GM20000 (cell line): ENCODE measurements at places on chromosomes 12 and 14.

DNA sequence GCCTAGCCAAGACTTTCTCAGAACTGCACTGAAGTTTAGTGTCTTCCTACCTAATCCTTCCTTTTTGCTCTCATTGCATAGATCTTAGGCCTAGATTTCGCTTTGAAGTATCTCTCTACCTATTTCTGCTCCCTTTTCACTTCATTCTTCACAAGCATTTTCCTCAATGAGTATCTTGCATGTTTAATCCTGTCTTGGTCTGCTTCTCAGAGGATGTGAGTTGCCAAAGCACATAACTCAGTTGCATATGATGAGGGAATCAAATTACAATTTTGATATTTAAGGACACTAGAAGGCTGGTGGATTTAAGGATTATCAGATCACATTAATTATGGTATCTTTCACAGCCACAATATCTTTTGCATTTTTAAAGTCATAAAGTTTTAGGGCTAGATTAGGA is 195.5 kb upstream of the DAAM1 start:
- DNase-seq = no peak

GRCh38 chr12:109926016-109926415 is 25.9 kb downstream of the TCHP start:
- DNase-seq = no peak

DNA sequence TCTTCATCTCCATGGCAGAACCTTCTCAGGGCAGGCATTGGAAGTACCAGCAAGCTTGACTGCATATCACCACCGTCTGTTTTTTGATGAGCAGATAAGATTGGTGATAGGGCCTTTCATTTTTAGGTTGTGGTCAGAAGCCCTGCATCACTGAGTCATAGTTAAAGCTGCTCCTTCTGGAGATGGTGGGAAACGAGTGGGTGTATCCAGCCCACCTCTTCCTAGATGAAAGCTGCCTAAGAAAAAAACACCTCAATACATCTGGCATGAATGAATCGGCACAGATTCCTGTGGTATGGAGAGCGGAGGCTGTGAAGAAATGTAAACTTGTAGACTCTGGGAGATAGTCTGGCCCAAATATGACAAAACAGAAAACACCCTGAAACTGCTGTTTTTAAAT is 248.7 kb upstream of the EGLN3 start:
- no peak for DNase-seq

- DNase-seq = no peak
These were observed 670.3 kb upstream of the TBX3 start for GRCh38 chr12:115354007-115354890.

GRCh38 chr14:102826161-102826560 is 48.9 kb downstream of the TRAF3 start:
- DNase-seq = no peak

GRCh38 chr14:87082917-87083316 is 910.1 kb downstream of the GALC start:
- no peak for DNase-seq

DNA sequence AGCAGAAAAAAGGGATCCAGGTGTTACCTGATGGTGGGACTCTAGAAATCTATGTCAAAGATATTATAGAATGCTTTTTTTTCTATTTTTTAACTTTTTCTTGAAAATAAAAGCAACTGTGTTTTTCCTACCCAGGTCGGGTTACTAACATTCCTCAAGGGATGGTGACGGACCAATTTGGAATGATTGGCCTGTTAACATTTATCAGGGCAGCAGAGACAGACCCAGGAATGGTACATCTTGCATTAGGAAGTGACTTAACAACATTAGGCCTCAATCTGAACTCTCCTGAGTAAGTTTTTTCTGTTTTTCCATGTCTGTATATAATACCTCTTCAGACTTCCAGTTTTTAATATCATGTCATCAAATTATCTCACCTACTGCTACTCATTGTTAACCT is 27.6 kb upstream of the KCNMB4 start:
- DNase-seq = no peak

GRCh38 chr12:80710727-80711449 is 3.5 kb downstream of the MYF6 start:
- DNase-seq = no peak

- no peak for DNase-seq
These were observed 467.3 kb downstream of the NRXN3 start for GRCh38 chr14:78637489-78637888.

DNA sequence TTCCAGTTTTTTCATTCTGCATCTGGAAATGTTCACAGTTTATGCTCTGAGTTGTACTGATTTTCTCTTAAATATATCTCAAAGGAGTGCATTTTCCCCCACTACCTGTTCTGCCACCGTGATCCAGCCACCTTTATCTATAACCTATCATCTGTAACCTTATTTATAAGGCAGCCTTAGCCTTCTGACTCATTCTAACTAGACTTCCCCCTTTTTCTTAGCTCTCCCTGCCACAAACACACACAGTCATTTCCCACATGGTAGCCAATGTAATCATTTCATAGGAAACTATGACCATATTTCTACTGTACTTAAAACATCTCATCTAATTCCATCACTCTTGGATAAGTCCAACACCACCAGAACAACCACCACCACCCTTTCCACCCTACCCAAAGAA is 10.8 kb upstream of the GYS2 start:
- no peak for DNase-seq

- DNase-seq = peak; percentile 72
These were observed 101.1 kb upstream of the BCL2L14 start for GRCh38 chr12:11969437-11970154.

GRCh38 chr14:80304125-80304766 is 92.9 kb upstream of the DIO2 start:
- DNase-seq = no peak

- DNase-seq = no peak
These were observed 9.0 kb upstream of the KRT71 start for GRCh38 chr12:52561880-52562449.

GRCh38 chr12:39427360-39427808 is 15.5 kb downstream of the KIF21A start:
- DNase-seq = no peak

- no peak for DNase-seq
These were observed 147.4 kb downstream of the AKAP6 start for GRCh38 chr14:32476532-32476931.

DNA sequence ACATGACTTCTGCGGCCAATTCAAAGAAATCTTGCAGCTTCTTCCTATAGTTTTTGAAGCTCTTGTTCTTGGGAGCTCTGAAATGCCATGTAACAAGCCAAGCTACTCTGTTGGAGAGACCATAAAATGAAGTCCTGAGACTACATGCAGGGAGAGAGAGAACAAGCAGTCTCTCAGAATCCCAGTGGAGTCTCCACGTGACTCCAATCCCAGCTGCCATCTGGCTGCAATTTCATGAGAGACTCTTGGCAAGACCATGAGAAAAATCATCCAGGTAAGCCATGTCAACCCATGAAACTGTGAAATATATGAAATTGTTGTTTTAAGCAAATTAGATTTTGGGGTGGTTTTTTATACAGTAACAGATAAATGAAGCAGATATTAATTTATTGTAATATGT is 54.4 kb downstream of the KLRG1 start:
- DNase-seq = no peak

DNA sequence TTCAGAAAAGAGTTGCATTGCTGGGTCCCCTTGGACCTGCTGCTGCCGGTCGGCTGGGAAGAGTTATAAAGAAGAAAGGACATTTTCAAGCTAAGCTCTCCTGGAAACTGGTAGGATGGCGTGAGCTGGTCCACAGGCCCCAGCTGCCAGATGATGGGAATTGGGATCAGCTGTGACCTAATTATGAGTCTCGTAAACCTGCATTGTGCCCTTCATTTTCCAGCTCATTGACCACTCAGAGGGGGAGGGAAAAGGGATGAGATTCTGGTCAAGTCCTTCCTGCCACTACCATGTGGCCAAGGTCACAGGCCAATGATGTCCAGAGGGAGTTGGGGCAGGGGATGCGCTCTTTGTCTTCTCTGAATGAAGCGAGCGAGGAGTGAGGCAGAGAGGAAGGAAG is 320.9 kb downstream of the NRXN3 start:
- no peak for DNase-seq

DNA sequence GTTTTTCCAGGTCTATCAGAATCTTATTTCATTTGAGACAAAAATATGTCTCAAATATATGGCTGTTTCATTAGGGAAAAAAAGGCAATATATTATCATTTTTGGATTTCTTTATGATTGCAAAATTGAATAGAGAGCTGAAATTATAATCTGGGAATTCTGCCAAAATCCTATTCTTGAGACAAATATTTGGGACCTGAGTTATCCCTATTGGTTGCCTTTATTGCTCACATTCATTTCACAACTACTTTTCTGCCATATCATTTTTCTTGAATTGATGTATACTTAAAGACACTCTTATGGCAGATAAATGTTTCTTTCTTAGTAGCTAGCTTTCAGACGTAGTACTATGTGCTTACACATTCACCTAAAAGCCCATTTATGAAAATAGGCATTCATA is 241.6 kb upstream of the NOVA1 start:
- no peak for DNase-seq

GRCh38 chr14:31543969-31544799 is 17.0 kb upstream of the NUBPL start:
- no peak for DNase-seq

DNA sequence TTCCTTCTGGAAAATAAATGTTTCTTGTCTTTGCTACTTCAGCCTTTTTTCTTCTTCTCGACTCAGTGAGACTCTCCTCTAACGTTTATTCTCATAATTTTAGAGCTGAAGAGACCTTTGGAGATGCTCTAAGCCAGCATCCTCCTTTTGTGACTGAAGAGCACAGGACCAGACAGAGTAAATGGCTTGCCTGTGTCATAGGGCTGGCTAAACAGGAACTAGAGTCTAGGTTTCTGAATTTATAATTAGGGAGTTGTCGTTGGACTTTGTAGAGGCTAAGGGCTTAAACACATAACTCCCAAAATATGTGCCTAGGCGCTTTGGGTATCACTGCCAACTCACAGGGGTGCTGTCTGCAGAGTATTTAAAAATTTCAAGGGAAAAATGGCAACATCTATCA is 98.5 kb downstream of the FGD4 start:
- DNase-seq = no peak

GRCh38 chr12:47876440-47876960 is 28.3 kb downstream of the VDR start:
- DNase-seq = no peak

GRCh38 chr12:70812136-70812535 is 108.4 kb downstream of the PTPRR start:
- no peak for DNase-seq

DNA sequence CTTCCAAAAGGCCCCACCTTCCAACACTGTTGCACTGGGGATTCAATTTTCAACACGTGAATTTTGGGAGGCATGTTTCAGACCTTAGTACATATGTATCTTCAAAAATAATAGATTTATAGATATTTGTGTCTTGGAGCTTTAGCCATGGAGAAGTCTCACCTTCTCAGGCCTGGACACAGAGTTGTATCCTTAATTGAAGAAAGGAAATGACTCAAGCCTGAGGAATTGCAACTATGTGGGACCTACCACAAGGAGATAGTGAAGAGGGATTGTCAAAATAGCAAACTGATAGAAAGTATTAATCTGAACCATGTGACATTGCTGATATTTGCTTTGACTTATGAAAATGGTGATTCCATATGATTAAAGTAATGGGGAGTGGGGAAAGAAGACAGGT is 89.8 kb downstream of the ACSS3 start:
- no peak for DNase-seq

GRCh38 chr14:60116181-60116580 is 24.5 kb downstream of the PCNX4 start:
- DNase-seq = no peak

DNA sequence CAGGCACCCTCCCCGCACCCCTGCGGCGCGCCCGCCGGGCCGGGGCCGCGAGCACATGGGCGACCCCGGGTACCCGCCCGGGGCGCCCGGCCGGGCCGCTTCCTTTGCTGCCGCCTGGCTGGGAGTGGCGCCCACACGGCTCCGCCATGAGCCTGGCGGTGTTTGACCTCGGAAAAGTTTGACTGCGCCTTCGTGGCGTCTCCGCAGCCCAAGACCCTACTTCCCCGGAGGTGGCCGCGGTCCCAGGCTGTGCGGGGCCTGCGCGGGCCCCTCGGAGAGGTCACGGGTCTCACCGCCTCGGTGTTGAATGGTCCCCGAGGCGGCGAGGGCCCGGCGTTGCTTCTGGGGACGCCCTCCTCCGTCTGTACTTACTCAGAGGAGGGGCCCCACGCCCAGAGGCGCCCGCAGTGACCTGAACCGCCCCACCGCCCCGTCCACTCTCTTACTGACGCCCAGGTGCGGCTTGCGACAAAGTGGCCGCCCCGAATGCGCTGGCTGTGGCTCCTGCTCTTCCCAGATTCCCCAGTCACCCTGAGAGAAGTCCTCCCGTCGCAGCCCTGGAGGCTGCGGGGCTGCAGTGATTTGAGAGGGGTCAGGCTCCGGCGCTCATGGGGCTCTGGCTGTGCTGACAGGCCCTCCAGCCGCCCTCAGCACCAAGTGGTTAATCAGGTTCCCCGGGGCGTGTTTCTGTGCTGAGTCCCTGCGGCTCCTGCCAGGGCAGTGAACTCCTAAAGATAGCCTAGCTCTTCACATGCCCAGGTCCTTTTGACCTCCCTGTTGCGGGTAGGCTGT is 5.8 kb downstream of the KMT5A start:
- DNase-seq = peak; percentile 81

DNA sequence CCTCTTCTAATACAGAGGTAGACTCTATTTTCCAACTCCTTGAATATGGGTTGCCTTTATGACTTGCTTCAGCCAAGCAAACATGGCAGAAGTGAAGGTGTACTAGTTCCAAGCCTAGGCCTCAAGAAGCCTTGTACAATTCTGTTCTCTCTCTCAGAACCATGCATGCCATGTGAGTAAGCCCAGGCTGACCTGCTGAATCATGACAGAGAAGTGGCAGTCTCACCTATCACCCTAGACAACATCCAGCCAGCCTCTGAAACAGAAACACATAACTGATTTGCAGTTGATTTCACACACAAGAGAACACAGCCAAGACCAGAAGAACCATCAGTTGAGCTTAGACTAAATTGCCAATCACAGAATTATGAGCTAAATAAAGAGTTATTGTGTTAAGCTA is 157.2 kb downstream of the GARIN6 start:
- DNase-seq = no peak

GRCh38 chr12:30847259-30847658 is 79.3 kb upstream of the TSPAN11 start:
- DNase-seq = no peak

- peak; percentile 43 for DNase-seq
These were observed 67.8 kb downstream of the VWF start for GRCh38 chr12:6056406-6057240.

- DNase-seq = no peak
These were observed 95.1 kb upstream of the CNTN1 start for GRCh38 chr12:40597133-40597532.

DNA sequence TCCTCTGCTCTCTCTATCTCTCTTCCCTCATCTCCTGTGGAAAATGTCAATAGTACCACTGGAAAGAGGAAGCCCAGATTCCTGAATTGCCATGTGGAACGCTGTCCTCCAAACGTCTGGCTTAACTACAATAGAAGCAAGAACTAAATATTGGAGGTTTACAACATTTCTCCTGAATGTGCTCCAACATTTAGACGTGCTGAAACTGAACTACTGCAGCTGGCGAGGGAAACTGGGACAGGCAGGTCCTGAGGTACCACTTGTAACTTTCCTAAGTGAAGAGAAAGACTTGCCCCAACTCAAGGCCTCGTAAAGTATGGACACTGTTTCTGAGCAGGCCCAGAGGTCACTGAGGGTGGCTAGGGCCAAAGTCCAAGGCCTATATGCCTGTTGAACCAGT is 187.7 kb downstream of the NTF3 start:
- DNase-seq = no peak
